ENCODE measurements at places on chromosomes 12 and 14.

DNA sequence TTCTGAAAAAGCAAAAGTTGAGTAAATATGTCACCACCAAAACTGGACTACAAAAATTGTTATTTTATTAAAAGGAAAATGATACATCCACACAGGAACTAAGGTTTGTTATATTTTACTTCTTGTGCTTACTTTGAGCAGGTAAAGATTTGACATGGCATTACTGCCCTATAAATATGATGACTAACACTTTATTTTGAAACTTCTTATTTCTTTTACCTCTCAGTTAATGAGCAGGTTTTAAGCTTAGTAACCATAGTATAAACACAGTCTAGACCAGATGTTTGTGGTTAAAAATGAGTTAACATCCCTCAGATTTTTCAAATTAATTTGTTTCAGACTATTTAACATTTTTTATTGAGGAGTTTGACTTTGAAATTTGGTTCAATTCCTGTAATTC, 862.5 kb upstream of the USP15 start:
- no peak for DNase-seq

- no peak for DNase-seq
These were observed 50.1 kb downstream of the ANAPC7 start for GRCh38 chr12:110353211-110353965.

DNA sequence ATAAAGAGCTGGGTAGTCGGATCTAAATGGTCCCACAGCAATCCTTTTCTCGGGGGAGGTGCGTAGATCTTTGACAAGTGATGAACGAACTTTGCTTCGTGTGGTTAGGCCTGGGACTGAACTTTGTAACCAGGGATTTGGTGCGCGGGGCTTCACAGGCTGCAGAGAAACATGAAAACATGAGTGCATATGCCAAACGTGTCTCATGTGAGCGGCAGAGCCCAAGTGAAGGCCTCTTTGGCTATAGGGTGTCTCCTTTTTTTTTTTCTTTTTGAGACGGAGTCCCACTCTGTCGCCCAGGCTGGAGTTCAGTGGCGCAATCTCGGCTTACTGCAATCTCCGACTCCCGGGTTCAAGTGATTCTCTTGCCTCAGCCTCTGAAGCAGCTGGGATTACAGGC, 12.0 kb upstream of the RIOX1 start:
- DNase-seq = no peak

DNA sequence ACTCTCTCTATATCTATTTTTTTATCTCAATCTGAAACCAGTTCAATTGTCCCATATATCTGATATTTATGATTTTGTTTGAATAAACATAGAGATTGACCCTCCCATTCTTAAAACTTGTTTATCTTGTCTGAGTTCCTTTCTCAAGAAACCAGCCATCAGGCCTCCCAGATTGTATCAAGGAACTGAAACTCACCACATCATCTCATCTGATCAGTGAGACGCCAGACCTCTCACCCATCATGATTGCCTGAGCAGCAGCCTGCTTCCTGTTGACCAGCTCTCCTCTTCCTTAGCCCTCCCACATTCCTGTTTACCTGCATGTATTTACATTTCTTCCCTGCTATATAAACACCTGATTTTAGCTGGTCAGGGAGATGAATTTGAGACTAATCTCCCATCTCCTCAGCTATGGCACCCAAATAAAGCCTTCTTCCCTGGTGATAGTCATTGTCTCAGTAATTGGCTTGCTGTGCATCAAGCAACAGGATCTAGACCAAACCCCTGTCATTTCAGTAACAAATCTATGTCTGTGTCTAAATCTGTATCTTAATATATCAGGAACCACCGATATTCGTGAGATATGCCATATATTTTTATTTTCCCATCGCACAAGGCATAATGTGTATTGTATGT, 323.6 kb downstream of the TMTC2 start:
- no peak for DNase-seq

DNA sequence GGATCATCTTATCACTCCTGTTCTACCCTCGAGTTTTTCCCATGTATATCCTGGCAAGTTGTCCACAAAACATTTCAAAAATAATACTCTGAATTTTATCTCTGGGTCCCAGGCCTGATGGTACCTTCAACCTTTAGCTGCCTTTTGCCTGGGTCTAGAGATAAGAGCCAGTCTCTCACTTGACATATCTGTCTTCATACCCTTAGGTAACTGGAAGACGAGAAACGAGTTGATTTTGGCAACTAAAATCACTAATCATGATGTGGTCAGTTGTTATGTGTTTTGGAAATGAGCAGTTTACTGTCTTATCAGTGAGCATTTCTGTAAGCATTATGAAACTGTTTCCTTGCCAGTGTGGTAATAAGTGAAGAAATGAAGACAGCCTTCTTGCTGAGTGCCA, 6.3 kb downstream of the RNF10 start:
- DNase-seq = no peak

DNA sequence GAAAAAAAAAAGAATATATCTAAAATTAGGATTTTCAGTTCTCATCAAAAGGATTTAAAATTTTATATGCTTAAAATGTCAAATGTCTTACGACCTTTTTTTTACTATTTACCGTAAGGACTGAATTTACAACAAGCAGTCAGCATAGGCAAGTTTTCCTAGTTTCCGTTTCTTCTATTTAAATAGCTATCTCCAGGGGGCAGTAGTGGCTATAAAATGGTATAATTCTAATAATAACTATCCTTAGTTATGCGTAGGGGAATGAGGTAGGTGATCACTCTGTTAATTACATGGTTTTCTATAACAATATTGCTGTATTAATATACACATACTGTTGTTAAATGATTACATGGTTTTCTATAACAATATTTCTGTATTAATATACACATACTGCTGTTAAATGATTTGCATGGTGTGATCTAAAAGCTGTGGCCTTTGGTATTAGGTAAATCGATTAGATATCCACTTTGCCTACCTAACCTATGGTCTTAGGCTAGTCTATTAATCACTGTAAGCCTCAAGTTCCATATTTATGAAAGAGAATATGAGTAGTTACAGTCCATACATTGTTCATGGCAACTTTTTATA, 217.7 kb upstream of the PDZRN4 start:
- DNase-seq = no peak

- DNase-seq = no peak
These were observed 840 bp downstream of the SIX4 start for GRCh38 chr14:60723116-60723906.

- DNase-seq = no peak
These were observed 96.1 kb downstream of the IPO8 start for GRCh38 chr12:30599608-30600007.

GRCh38 chr12:28443337-28443736, 253.1 kb downstream of the CCDC91 start:
- no peak for DNase-seq

DNA sequence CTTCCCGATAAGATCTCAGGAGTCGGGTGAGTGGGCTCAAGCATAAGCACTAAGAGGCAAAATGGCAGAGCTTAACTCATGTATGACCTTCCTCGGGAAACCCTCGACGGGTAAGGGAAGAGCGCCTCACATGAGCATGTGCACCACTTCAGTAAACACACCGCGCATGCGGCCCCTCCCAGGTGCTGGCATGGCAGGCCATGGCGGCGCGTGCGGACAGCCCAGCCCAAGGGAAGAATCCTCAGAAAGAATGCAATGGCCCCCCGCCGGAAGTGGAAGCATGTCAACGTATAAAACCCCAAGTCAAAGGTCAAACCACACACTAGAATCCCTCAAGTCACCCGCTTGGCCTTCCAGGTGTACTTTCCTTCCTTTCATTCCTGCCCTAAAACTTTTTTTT, 6.6 kb upstream of the TNFAIP2 start:
- DNase-seq = no peak

- no peak for DNase-seq
These were observed 7.7 kb upstream of the LTBP2 start for GRCh38 chr14:74619672-74620131.

GRCh38 chr14:84468153-84468552, 1061.8 kb upstream of the FLRT2 start:
- no peak for DNase-seq

DNA sequence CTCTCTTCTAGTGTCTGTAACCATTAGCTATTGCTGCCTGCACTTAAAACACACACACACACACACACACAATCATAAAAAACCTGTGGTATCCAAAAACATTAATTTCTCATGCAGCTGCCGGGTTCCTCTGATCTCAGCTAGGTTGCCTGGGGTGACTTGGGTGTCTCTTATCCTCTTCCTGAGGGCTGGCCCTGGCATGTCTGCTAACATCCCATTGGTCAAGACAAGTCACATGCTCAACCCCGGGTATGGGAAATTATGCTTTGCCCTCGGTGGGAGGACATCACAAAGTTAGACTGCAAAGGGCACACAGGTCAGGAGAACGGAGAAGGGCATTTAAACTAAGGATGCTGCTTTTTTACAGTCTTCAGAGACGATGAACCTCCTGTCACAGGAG, 55.7 kb downstream of the TRPV4 start:
- DNase-seq = no peak

DNA sequence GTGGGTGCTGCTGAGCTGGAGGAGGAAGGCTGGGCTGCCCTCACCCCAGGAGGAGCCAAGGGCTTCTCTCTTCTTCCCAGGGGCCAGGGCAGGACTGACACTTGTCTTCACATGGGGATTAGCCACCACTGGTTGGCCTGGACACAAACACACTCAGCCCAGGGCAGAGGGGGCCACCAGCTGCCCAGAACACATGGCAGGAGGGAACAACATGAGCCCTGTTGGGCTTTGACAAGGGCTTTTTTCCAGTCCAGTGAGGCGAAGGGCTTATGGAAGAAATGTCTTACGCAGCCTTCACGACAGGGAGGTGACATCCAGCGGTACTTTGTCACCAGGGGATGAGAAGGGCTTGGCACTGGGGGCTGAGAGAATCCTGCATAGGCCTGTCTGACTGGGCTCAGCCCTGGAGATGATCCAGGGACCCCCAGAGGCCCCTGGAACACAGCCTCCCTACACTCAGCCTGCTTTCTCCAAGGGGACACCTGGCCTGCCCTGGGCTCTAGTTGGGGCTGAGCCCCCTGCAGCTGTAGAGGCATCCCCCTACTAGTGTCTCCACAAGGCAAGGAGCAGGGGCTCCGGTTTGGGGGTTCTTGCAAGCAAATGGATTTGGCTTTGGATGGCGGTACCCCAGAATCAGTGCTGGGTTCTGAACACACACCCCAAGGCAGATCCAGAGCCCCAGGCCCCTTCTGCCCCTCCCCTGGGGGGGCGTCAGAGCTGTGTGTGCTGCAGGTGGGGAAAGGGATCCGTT, 18.9 kb downstream of the ARL6IP4 start:
- no peak for DNase-seq

- no peak for DNase-seq
These were observed 74.2 kb downstream of the TMTC1 start for GRCh38 chr12:29709496-29710040.

GRCh38 chr12:84506282-84506681, 406.3 kb downstream of the SLC6A15 start:
- DNase-seq = no peak

- DNase-seq = no peak
These were observed 2.2 kb upstream of the PTGDR start for GRCh38 chr14:52265253-52265652.

DNA sequence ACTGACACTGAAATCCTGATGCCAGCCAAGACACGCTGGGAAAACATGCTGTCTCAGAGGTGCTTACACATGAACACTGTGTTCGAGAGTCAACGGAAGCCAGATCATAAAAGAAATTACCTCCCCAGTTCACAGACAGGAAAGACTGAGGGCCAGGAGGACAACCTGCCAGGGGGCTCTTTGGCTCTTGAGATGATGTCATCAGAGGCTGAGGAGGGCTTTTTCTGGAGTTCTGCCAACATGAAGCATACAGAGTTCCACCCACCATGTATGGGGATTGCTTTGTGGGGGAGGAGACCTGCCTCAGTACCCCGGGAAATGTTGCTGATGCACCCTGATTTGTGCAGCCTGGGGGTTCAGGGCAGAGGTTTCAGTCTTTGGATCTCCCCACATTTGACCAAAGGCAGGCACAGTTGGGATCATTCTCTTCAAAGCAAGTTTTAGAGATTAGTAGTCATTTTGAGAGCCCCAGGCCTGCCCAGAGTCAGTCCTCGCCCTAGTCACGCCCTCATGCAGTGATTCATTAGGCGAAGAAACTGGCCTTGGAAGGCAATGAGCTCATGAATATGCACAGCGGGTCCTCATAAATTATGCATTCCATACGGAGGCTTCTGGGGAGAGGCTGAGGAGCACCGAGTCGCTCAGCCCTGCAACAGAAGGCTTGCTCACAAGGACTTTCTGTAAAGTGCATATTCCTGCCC, 34.9 kb upstream of the EML1 start:
- DNase-seq = no peak

DNA sequence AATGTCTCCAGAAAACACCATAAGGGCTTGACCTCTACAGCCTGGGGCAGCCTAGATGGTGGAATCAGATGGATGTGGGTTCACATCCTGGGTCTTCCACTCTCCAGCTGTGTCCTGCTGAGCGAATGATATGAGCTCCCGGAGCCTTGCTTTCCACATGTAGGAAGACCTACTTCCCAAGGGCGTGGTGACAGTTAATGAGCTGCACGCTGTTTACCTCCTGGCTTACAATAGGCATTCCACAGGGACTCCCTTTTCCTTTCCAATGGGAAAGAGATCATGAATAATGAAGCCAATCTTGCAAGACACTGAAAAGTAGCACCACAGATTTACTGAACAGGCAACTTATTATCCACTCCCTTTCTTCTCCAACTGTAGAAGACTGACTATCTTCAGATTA, 46.1 kb downstream of the TMTC1 start:
- no peak for DNase-seq

DNA sequence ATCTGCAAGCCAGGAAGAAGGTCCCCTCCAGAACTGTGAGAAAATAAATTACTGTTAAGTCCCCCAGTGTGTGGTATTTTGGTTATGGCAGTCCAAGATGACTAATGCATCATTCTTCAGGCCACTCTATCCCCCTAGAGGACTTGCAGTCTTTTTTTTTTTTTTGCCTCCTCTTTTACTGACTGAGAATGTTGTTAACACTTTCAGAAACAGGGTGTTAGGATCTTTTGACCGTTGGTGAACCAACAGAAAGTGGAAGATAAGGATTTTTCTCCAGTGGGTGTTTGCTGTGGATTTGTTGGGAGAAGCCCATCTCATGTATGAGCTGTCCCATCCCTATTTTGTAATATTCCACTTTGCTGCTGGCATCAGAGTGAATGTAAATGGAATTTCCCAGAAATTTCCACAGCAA, 37.8 kb downstream of the MARK3 start:
- DNase-seq = no peak

- no peak for DNase-seq
These were observed 119.9 kb upstream of the NCOR2 start for GRCh38 chr12:124687174-124687902.

GRCh38 chr14:99763527-99764221, 29.5 kb upstream of the EML1 start:
- no peak for DNase-seq

GRCh38 chr14:70183991-70184390, 4.8 kb downstream of the SLC8A3 start:
- DNase-seq = no peak

DNA sequence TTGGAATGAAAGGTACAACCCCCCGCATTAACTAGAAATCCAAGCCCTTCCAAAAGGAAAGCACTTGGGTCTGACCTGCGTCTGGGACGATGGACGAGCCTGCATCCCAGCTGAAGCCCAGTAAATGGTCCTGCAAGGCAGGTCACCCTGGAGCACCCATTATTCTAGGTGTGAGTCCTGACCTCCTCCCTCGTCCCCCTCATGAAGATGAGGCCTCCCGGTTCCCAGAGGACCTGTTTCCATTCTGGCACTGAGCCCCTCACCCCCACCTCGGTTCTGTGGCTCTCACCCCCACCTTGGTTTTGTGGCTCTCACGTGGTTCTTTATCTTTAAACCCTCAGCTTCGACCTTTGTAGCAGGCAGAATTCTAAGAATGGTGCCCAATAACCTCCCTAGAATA, 7.3 kb downstream of the IFI27 start:
- DNase-seq = no peak
